Astrocyte of the spinal cord (primary cell): ENCODE measurements at places on chromosomes 7 and 10.
A peak's percentile ranks its signal among the peaks of the same experiment; 100 is the strongest.

DNA sequence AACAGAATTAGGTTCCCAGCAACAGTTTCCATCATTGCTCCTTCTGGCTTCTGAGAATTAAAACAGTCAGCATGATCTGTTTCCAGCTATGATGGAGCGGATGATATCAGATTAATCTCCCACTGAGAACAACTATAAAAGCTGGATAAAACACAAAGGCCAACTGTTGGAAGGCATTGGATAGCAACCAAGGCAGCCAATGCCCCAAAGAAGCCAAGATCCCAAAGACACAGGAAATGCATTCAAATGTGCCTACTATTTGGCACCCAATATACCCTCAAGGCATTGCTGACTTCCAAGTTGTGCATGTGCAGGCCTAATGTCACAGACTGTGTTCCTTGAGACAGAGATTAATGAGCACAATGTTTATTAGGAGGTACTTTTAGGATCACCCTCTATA, 259.3 kb downstream of the ARHGAP12 start:
- no peak for DNase-seq

GRCh38 chr7:1810961-1811849, 141.1 kb downstream of the ELFN1 start:
- DNase-seq, result no peak

GRCh38 chr10:127834221-127834620, 58.5 kb downstream of the CLRN3 start:
- DNase-seq, result no peak

GRCh38 chr7:48041653-48041970, 6.3 kb downstream of the C7orf57 start:
- DNase-seq, result peak; percentile 44

GRCh38 chr7:81883801-81884393, 114.0 kb upstream of the HGF start:
- DNase-seq, result no peak

DNA sequence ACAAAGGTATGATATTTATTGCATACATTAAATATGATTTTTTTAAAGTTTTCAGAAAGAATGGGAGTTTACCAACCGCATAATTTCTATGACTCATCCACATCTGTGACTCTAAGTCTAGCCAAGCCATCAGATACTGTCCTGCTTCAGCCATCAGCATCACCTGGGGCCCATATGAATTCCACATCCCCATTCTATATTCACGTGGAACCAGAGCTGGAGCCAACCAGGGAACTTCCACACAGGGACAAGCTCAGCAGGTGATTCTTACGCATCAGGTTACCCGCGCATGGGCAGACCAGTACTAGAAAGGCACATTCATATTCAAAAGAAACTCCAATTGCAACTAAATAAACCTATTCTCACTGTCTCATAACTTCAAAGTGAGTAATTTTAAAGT, 817.7 kb upstream of the IGFBP3 start:
- DNase-seq, result no peak

DNA sequence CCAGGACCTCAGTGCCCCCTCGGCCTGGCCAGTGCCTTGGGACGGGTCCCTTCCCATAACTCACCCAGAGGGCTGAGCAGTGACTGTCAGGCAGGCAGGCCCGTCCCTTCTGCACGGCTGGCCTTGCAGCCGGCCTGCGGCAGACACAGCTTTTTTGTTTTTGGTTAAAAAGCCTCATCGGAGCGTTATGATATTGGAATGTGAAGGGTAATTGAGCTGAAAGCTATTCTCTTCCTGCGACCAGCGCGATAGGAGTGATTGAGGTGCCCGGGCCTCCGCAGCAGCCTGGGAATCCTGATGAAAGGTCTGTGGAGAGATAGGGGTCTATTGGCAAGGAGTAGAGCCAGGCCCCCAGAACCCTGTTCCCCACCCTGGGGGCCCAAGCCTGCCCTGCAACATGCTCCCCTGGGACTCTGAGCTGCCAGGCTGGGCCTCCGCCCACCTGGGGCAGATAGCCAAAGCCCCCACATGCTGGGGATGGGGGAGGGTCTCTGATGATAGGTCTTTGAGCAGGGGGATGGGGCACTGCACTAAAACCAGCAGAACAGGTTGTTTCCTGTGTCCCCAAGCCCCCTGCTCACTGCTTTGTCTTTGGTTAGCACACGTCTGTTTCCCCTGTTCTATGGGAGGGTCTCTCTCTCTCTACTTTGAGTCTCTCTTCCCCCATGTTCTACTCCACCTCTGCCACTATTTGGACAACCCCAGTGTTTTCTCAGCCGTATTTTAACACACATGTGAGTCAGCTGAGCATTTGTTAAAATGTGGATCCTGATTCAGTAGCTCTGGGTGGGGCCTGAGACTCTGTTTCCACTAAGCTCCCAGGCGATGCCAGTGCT, 131.9 kb downstream of the CDH23 start:
- no peak for DNase-seq
